ENCODE measurements at places on chromosomes 16 and 17.

GRCh38 chr17:47929218-47930000, 12.0 kb upstream of the PNPO start:
- DNase-seq: no peak

DNA sequence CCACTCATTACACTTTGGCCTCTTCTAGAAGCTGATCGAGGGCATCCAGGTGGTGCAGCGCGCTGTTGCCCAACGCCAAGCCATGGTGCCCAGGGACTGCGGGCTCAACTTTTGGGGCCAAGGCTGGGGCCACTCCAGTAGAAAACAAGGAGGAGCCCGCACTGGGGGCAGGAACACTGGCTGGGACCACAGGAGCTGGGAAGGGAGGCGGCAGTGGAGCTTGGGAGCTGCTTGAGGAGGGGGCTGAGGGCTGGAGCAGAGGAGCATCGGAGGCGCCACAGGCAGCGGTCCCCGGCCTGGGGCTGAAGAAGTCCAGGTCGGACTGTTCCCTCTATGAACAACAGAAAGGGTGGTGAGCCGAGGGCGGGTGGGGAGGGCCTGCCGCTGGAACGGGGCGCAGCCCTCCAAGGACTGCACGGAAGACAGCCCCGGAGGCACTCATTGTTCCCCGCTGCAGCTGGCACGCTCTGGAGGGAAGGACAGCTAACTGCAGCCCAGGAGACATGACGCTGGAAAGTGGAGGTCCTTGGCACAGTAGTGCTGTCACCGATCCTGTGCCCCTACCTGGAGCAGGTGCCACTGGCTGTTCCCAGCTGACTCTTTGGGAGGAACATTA, 21.5 kb downstream of the GGA3 start:
- DNase-seq: no peak

DNA sequence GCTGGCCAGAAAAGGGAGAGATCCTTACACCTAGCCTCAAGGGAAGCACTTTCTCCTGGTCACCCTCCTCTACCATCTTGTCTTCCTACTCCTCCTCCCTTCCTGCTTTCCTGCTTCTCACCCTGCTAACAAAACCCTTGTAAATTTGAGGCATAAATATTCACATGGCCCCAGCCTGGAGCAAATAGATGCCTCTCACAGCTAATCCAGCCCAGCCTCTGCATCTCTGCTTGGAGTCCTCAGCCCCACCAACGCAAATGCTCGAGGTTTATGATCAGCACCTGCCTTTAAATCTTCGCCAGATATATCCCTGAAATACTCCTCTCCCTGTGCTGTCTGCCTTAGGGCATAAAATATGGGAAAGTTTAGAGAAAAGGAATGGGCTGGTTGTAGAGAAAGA, 205.2 kb upstream of the CDH5 start:
- no peak for DNase-seq

GRCh38 chr16:30992931-30993816, 8.2 kb downstream of the HSD3B7 start:
- no peak for DNase-seq
